GM04503 (cell line): ENCODE measurements at places on chromosomes 1 and 21.

GRCh38 chr1:205270271-205270670 lies 42.5 kb downstream of the TMCC2 start:
- no peak for DNase-seq

GRCh38 chr1:6475381-6476133 lies 9.6 kb upstream of the TNFRSF25 start:
- no peak for DNase-seq

DNA sequence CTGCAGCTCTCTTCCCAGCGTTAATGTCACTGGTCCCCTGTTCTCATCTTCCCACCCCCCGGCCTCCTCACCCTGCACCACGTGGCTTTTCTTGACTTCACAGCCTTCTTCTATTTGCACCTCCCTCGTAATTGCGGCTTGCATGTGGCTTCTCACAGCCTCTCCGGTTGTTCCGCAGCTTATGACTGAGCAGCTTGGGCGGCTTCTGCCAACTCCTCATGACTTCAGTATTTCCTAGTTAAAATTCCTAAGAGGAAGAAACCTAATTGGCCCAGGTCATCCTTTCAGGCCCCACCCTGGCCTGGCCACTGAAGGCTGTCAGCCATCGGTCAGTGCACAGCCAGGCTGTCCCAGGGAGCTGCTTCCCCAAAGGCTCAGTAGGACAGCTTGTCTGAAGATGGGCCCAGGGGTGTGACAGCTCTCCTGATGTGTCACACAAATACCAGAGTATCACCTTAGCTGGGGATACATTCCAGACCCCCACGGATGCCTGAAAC lies 8.6 kb upstream of the RERE start:
- DNase-seq = peak; percentile 89

DNA sequence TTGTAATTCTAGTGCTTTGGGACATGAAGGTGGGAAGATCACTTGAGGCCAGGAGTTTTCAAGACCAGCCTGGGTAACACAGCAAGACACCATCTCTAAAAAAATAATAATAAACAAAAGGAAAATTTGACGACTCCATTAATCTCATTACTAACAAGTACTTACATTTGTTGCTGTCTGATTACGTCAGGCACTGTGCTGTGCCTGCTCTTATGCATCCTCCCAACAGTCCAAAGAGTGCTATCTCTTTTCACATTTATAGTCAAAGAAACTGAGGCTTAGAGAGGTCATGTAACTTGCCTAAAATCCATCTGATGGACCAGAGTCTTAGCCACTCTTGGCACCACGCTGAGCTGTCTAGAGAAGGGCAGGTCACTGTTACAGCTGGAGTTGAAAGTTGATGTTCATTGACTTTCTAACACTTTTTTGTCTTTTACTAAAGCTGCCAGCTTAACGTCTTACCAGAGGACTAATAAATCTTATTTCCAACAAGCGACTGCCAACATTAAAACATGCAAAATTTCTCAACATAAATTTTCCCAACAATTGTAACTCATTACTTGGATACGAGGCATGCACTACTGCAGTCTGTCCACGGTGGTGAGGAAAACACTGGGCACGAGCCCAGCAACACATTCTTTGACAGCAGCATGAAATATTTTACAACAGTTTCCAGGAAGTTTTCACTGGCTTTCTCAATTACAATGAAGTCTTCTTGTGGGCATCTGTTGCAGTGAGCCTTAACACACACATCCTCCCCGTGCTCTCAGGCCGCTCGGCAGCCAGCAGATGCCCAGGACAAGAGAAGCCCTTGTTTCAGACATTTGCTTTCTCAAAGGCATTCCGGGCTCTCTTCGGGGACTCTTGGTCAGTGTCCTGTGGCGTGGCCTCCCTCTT lies 262.9 kb upstream of the PROX1 start:
- peak; percentile 13 for DNase-seq

DNA sequence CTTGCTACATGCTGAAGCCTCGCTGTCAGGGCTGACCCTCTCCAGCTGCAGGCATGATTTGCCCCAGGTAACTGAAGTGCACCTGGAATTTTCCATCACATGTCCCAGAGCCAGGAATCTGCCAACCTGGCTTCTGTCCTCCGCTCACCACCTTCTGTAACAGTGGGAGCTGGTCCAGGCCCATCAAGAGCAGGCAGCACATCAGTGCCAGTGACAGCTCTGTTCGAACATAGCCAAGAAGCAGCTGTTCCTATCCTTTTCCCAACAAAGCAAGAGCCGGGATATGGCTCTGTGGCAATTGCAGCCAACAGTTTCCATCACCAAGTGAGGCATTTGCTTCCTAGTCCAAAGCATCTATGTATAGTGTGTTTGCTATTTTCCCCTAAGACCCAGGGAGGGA lies 42.2 kb upstream of the KANK4 start:
- no peak for DNase-seq

- DNase-seq = no peak
Observed at GRCh38 chr1:116710420-116711262, 43.1 kb upstream of the IGSF3 start.

DNA sequence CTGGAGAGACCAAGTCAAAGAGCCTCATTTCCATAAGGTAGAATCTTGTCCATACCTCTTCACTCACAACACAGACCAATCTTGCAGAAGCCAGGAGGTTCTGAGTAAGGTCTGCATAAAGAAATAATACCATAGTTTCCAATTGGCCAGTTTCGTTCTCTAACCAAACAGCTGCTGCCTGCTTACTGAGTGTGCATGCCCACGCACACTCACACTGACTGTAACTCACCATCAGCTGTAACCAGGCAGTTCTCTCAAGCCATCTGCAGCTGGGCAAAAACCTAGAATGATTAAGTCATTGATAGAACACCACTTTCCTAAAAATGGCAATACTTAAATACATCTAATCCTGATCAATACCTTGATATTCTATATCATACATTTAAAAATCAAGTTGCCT lies 106.6 kb upstream of the VAV3 start:
- no peak for DNase-seq
